ENCODE measurements at places on chromosomes 6 and 20.

DNA sequence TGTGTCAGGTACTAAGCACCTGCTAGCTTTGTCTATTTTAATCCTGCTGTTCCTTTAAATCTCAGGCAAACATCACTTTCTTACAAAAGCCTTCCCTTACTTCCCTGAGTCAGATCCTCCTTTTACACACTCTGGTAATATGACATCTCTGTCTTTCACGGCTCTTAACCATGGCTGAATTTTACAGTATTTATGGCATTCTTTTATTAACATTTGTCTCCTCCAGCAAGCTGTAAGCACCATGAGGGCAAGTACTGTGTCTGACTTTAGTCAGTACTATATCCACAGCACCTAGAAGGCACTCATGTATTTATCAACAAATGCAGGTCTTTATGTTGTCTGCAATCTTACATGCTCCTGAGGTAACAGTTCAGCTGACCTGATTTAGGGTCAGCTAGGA, 33.7 kb upstream of the HBS1L start:
- no peak for DNase-seq

DNA sequence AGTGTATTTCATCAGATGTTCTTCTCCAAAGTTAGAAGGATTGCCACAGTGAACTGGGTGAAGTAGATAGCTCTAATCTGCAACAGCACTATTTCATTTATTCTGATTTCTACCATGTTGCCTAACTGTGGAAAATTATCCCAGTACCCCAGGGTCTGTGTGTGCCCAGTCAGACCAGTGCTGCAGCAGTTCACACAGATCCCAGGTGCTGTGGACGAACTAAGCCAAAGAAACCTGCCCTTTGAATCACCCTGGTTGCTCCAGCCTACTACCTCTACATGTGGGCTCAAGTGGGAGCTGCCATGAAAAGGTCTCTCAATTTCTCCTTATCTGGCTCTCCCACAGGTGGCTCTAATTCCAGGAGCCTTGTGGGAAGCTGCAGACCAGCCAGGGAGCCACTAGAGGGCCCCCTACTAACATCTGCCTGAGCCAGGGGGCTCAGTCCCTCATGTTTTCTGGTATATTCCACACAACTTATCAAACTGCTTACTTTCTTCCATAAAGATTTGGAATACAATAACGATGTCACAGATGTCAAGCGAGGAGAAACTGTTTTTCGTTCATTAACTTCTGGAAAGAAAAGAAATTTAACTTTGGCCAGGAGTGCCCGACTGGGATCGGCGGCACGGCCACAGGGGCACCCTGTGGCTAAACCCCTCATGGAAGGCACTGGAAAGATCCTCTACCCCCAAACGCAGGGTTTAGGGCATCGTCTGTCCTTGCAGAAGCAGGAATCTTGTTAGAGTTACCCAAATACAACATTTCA, 31.6 kb upstream of the LY86 start:
- peak; percentile 48 for DNase-seq

- DNase-seq, result no peak
Measured at GRCh38 chr20:48096212-48096875, 311.1 kb upstream of the SULF2 start.

DNA sequence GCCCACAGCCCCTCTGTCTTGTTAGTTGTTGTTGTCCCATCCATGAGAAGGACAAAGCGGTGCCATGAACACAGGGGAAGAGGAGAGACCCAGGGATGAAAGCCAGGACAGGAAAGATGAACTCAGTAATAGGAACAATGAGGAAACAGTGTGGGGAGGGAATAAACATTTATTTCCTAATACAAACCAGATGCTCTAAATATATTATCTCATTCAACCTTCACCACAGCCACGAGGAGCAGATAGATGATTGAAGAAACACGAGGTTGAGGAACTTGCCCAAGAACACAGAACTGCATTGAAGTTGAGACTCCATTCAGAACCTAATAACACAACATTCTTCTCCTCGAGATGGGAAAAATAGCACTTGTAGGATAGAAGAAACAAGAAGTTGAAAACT, 53.0 kb upstream of the AIG1 start:
- peak; percentile 87 for DNase-seq

DNA sequence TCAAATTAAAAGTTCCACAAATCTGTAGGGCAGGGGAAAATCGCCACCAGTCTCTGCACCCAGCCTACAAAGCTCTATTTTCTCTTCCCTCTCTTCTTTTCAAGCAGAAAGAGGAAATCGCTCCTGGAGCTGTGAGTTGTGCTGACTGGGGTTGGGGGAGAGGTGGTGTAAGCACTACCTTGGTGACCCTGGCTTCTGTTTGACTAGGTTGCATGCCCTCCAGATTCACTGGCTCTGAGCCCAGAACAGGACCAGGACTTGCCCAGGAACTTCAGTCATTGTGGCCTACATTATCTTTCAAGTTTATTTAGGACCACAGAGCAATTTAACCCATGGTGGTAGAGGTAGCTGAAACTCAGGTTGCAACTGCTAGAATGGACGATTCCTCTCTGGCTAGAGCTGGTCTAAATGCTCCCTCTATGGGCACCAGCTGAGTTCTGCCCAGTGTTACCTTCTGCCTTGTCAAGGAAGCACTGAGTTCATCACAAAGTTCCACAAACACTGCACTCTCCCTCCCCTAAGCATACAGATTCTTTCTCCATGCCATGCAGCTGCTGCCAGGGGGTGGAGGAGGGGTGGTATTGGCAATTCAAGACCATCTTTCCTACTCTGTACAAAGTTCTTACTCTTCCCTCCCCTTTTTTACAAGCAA, 122.0 kb upstream of the BMP5 start:
- DNase-seq, result no peak

DNA sequence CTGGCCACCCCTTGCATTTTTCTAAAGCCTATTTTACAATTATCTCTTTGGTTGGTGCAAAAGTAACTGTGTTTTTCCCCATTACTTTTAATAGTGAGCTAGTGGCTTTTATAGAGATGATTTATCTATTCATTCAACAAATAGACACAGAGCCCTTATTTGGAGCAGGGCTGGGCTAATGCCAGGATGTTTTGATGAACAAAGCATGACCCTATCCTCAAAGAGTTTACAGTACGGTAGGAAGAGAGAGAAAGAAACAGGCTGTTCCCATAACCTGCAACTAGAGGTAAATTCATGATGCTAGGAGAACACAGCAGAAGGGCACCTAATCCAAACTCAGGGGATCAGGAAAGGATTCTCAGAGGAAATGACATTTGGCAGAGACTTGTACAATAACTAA, 37.3 kb upstream of the UST start:
- DNase-seq, result peak; percentile 47

DNA sequence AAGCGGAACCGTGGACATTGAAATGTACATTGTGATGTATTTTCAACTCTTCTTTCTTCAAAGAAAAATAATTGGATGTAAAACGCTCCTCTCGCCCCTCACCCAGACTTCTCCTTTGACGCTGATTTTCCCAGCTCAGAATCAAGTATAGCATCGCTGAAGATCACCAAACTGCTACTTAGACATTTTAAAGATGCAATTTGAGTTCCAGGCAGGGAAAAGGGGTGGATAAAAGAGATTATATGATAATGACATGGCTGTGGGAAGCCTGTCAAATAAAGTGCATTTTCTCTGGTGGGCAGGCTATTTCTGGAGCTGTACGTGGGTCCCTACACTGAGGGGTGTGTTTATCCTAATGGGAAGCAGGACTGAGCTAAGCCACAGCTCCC, 240.4 kb downstream of the CDC5L start:
- no peak for DNase-seq

- DNase-seq, result peak; percentile 90
Measured at GRCh38 chr20:16580147-16580546, 6.9 kb upstream of the KIF16B start.

DNA sequence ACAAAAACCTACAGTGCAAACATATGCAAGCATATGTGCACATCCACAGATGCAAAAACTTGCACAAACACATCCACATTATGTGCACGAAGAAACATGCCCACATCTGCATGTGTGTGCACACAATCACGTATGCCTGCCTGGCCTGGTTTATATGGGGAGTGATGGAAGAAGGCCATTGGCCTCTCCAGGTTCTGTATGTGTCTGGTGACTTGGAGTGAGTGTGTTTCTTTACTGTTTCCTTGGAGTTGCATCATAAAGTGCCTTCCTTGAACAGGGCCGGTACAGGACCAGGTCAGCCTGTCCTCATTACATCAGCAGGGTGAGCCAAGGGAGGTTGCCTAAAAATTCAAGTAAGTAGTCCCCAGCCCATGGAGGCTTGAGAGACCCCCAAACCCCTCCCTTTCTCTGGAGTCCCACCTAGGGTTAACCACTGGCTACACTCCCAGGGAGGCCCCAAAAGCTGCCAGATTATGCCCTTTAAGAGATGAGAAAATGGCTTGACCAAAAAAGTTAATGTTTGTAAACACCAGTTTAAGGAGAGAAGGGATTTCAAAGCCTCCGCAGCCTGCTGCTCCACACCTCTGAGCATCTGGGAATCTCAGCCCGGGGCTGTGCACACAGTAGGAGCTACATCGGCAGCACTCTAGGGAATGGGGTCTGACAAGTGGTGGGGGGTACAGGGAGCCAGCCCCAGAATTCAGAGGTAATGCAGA, 140.8 kb downstream of the VEGFA start:
- DNase-seq, result peak; percentile 65

GRCh38 chr20:41121399-41121798, 15.9 kb upstream of the PLCG1 start:
- DNase-seq, result no peak

GRCh38 chr6:26105842-26106241, 18.6 kb downstream of the HFE start:
- DNase-seq, result no peak

DNA sequence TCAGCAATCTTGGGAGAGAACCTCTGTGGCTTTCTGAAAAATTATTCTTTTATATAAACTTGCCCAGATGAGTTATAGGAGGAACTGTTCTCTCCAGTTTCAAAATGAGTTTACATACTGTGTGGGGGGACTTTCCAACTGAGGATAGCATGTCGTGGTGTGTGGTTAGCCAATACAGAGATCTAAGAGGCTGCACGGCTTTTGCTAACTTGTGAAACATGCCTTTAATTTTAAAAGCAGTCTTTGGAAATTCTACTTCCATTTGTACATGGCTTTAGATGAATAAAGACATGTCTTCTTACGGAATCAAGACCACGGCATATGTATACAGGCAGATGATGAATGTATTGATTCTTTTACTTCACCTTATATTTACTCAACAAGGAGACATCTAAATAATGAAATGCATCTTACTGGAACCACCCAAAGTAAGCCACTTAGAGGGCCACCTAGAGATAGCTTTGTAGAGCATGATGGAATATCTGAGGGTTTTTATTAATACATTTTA, 39.8 kb downstream of the HIVEP1 start:
- no peak for DNase-seq

DNA sequence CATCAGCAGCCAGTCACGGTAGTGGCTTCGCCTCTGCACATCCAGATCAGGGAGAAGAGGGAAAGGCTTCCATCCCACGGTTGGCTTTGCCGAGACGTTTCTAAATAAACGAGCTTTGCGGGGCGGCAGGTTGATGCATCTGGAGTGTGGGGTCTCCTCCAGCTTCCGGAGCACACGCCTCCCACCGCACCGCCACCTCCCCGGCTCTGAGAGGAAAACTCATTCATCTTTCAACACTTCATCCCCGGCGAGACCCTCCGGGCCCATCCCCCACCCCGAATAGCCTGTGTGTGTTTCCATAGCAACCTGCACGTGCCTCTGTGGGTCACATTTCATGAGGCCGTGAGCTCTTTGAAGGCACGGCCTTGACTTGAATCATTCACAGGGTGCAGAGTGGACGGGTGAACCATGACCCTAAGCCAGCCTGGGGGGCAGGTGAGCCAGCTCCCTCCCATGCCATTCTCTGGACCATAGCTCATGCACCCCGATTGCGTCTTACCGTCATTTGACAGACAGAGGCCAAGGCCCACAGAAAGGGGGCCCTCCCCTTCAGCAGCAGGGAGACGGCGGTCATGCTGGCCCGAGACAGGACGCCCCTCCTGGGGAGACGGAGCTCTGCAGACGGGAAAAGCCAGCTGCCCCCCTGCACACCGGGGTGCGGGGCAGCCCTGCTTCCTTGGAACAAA, 16.2 kb upstream of the CHRNA4 start:
- no peak for DNase-seq

GRCh38 chr6:132494954-132495353, 18.0 kb downstream of the STX7 start:
- DNase-seq, result no peak

DNA sequence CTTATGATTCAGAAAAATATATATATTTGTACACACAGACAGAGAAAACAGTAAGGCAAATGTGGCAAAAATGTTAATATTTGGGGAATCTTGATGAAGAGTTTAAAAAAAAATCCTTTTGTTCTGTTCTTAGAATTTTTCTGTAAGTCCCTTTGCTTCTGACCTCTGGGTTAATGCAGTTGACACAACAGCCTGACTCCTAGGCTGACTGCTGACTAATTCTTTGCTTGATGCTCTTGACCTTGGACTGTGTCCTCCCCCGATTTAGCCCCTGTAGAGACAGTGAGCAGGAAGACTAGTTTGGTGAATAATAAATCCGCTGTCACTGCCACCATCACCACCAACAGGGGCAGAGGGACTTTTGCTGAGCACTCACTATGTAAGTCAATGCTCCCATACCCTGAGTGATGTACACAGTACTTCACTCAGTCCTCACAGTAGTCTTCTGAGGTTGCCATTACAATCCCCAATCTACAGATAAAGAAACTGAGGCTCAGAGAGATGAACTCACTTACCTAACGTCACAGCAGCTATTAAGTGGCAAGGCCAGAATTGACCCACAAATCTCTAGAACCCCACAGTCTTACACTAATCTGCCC, 71.7 kb downstream of the SNX5 start:
- DNase-seq, result peak; percentile 52
